ENCODE measurements at places on chromosomes 7 and 10.

- DNase-seq = no peak
- H3K36me3 ChIP-seq = peaks cover 28% of the 10 kb centered on the region
- H3K27ac ChIP-seq = no peak overlapping the region
- no peak overlapping the region for H3K4me3 ChIP-seq
- no peaks in the 10 kb centered on the region for H3K27me3 ChIP-seq
Measured at GRCh38 chr7:66871076-66871475, 49.9 kb upstream of the TMEM248 start.

- no peak for DNase-seq
- H3K36me3 ChIP-seq = no peaks in the 10 kb centered on the region
- H3K4me3 ChIP-seq = no peak overlapping the region
- no peaks in the 10 kb centered on the region for H3K27me3 ChIP-seq
- H3K27ac ChIP-seq = no peak overlapping the region
- H3K4me1 ChIP-seq = peaks cover 35% of the 10 kb centered on the region
Measured at GRCh38 chr10:47169581-47169980, 130.4 kb upstream of the GDF10 start.

DNA sequence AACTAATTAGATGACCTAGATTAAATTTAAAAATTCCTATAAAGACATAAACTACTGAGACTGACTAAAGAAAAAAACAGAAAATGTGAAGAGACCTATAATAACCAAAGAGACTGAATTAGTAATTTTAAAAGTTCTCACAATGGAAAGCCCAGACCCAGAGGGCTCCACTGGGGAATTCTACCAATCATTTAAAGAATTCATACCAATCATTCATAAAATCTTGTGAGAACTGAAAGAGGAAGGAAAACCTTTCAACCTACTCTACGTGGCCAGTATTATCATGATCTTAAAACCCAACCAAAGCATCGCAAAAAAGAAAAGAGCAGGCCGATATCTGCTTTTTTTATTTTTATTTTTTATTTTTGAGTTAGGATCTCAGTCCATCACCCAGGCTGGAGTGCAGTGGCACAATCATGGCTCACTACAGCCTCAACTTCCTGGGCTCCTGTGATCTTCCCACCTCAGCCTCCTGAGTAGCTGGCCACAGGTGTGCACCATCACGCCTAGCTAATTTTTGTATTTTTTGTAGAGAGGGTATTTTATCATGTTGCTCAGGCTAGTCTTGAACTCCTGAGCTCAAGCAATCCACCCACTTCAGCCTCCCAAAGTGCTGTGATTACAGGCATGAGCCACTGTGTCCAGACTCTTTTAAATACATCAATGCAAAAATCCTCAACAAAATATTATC, 48.6 kb downstream of the DGKI start:
- DNase-seq = no peak
- H3K4me1 ChIP-seq = no peaks in the 10 kb centered on the region
- no peak overlapping the region for H3K4me3 ChIP-seq
- H3K27me3 ChIP-seq = peaks cover 6% of the 10 kb centered on the region

- no peaks in the 10 kb centered on the region for H3K4me1 ChIP-seq
- no peak overlapping the region for H3K4me3 ChIP-seq
- no peak for DNase-seq
- no peaks in the 10 kb centered on the region for H3K36me3 ChIP-seq
- no peak overlapping the region for H3K27ac ChIP-seq
Measured at GRCh38 chr10:54666192-54666591, 134.8 kb downstream of the PCDH15 start.

- peaks cover 100% of the 10 kb centered on the region for H3K4me1 ChIP-seq
- peaks cover 28% of the 10 kb centered on the region for H3K36me3 ChIP-seq
- no peaks in the 10 kb centered on the region for H3K27me3 ChIP-seq
- peak overlapping the region; percentile 61 for H3K27ac ChIP-seq
Measured at GRCh38 chr10:62048470-62048869, 147.0 kb downstream of the ARID5B start.

DNA sequence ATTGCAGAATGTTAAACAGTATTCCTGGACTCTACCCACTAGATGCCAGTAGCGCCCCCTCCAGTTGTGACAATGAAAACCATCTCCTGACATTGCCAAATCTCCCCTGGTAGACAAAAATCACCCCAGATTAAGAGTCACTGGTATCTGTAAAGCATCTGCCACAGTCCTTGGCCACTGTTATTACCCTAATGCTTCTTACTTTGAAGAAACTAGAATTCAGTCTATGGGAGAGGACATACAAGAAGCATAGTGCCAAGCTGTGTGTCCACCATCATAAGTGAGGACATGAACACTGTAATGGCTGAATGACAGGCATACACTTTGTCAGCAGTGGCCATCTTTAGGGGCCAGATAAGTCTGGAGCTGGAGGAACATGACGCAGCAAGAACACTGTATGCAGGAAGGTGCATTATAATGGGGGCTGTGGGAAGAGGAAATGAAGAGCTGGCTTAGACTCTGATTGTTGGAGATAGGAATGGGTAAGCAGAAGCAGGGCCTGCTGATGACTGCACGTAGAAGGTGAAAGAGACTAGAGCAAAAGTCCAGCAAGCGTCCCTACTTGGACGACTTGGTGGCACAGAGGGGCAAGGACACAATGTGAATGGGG, 32.5 kb downstream of the CBX3 start:
- H3K4me3 ChIP-seq = no peak overlapping the region
- no peak overlapping the region for H3K27ac ChIP-seq
- no peaks in the 10 kb centered on the region for H3K36me3 ChIP-seq
- H3K27me3 ChIP-seq = no peaks in the 10 kb centered on the region
- DNase-seq = no peak

DNA sequence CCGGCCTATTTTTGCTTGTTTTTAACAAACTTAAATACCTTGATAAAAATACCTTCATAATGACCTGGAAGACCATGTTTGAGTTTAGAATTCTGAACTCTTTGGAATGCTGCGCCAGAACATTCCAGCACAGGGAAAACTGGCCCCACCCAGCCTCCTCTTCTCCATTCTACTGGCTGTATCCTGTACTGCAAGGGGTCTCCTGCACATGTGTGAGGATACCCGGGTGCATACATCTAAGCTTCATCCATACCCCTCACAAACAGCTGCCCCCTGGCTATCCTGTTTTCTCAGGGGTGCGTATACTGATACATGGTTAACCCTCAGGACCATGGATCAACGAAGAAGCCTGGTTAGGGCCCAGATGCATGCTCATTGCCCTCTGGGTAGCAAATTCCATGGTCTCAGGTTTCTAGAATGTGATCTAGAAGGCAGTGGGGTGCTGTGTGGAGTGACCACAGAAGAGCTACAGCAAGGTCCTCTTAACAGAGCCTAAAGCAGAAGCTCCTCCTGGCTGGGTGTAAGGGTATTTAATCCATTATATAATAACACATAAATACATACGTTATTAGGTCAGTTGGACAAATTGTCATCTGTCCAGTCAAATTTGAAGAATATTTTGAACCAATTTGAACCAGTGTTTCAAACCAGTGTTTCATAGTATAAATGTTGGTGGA, 26.1 kb downstream of the HACD1 start:
- no peak overlapping the region for H3K27ac ChIP-seq
- no peak overlapping the region for H3K4me3 ChIP-seq
- no peak for DNase-seq
- H3K27me3 ChIP-seq = no peaks in the 10 kb centered on the region
- H3K36me3 ChIP-seq = no peaks in the 10 kb centered on the region

DNA sequence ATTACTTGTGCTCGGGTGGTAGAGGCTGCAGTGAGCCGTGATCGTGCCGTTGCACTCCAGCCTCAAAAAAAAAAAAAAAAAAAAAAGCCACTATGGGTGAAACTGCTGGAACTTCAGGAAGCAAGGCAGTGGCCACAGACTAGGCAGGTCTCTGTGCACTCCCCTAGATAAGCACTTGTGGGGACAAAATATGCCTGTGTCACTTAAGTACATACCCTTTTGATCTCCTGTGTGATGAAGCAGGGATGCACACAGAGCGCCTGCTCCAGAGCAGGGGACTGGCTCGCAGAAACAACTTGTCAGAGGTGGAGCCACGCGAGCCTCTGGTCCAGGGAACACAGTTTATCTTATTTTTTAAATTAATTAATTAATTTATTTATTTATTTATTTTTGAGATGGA, 42.9 kb upstream of the PSAP start:
- H3K36me3 ChIP-seq = no peaks in the 10 kb centered on the region
- DNase-seq = no peak
- peaks cover 2% of the 10 kb centered on the region for H3K27me3 ChIP-seq

DNA sequence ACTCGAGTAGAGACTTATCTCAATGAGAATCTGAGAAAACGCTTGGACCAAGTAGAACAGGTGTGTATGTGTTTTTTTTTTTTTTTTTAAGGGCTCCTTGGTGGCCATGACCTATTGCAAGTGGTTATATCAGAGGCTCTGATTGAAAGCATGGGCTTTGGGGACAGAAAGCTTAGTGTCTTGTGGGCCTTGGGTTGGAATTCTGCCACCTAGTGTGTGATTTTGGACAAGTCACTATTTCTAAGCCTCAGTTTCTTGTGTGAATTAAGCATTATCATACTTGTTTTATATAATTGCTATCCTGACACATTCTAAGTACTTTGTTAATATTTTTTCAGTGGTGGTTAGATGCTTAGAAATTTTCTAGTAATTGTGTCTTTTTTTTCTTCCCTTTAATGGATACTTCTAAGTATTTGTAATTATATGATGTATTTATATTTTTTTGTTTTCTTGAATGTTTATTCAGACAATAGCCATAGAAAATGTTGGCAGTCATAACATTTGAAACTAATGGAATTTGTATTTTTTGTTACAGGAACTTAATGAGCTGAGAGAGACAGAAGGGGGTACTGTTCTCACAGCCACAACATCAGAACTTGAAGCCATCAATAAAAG, 33.1 kb downstream of the SMC3 start:
- H3K36me3 ChIP-seq = peaks cover 89% of the 10 kb centered on the region
- no peak overlapping the region for H3K4me3 ChIP-seq
- H3K27me3 ChIP-seq = no peaks in the 10 kb centered on the region
- H3K27ac ChIP-seq = no peak overlapping the region

DNA sequence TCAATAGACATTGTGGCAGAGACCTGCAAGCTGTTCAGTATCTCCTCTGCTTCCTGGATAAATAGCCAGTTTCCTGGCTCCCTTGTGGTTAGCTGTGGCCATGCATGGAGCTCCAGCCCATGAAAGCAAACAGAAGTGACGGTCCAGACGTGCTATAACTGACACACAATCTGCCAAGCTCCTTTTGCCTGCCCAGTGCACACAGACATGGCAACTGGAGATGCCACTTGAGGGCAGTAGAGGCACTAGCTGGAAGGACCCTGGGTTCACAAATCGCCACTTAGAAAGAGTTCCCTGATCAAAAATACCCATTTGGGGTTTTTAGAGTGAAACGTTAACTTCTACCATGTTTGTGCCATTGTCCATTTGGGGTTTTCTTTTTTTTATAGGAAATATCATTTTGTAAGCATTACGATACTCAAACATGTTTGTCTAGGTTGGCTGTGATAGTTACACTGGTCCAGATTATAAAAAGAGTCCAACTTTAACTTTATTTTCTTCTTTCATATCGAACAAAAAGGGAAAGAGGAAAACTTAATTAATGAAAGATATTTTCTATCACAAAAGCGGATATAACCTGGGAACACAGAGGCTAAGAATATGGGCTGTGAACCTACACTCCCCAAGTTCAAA, 31.3 kb downstream of the KIN start:
- no peaks in the 10 kb centered on the region for H3K27me3 ChIP-seq
- H3K4me1 ChIP-seq = no peaks in the 10 kb centered on the region
- H3K27ac ChIP-seq = no peak overlapping the region

DNA sequence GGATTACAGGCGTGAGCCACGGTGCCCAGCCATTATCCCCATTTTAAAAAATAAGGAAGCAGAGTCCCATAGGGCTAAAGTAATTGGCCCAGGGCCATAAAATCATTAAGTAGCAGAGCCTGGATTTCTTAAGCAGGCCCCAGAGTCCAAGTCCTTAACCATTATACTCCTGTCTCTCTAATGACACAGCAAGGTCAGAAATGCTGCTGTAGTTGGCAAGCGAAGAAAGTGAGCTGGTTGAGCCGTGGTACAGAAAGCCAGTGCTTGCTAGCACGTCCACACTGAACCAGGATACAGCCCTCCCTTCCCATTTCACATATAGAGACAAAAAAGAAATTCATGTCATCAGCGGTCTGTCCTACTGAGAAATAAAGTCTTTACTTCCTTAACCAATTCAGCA, 562.7 kb downstream of the GALNT17 start:
- H3K27me3 ChIP-seq = no peaks in the 10 kb centered on the region
- H3K27ac ChIP-seq = no peak overlapping the region
- no peak for DNase-seq
- H3K4me1 ChIP-seq = no peaks in the 10 kb centered on the region
- peaks cover 7% of the 10 kb centered on the region for H3K36me3 ChIP-seq

GRCh38 chr10:132699411-132700155, 86.4 kb downstream of the NKX6-2 start:
- H3K36me3 ChIP-seq = peaks cover 26% of the 10 kb centered on the region
- H3K4me3 ChIP-seq = no peak overlapping the region
- no peak for DNase-seq
- H3K27ac ChIP-seq = no peak overlapping the region
- H3K27me3 ChIP-seq = no peaks in the 10 kb centered on the region

DNA sequence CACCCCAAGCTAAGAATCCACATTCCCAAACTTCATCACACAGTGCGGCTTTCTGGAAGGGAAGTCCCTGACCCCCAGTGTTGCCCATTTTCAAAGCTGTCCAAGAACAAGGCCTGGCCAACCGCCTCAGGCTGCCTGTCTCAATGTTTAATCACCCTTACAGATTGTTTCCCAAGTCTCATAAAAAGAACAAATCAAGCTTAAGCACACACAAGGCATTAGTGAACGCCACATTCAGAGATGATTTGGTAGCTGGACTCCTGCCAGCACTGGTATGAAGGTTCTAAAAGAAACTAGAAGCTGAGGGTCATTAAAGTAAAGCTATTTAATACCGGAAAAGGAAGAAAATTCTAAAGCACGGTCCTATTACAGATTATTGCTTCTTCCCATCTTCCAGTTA, 35.6 kb downstream of the C10orf90 start:
- peaks cover 10% of the 10 kb centered on the region for H3K27me3 ChIP-seq
- no peak overlapping the region for H3K4me3 ChIP-seq
- DNase-seq = no peak
- H3K36me3 ChIP-seq = no peaks in the 10 kb centered on the region
- H3K4me1 ChIP-seq = peaks cover 2% of the 10 kb centered on the region

GRCh38 chr7:70812511-70812910, 319.4 kb upstream of the GALNT17 start:
- H3K4me1 ChIP-seq = no peaks in the 10 kb centered on the region
- no peak overlapping the region for H3K4me3 ChIP-seq
- peaks cover 30% of the 10 kb centered on the region for H3K27me3 ChIP-seq
- H3K27ac ChIP-seq = no peak overlapping the region
- peaks cover 2% of the 10 kb centered on the region for H3K36me3 ChIP-seq

Measured in naive thymus-derived CD8-positive, alpha-beta T cell (primary cell).